NCI-H446 treated with DMSO at 0.1 percent for 48 hours (cell line): ENCODE measurements at places on chromosomes 11 and 22.

GRCh38 chr11:134557571-134558257, 145.7 kb upstream of the B3GAT1 start:
- DNase-seq, result no peak

DNA sequence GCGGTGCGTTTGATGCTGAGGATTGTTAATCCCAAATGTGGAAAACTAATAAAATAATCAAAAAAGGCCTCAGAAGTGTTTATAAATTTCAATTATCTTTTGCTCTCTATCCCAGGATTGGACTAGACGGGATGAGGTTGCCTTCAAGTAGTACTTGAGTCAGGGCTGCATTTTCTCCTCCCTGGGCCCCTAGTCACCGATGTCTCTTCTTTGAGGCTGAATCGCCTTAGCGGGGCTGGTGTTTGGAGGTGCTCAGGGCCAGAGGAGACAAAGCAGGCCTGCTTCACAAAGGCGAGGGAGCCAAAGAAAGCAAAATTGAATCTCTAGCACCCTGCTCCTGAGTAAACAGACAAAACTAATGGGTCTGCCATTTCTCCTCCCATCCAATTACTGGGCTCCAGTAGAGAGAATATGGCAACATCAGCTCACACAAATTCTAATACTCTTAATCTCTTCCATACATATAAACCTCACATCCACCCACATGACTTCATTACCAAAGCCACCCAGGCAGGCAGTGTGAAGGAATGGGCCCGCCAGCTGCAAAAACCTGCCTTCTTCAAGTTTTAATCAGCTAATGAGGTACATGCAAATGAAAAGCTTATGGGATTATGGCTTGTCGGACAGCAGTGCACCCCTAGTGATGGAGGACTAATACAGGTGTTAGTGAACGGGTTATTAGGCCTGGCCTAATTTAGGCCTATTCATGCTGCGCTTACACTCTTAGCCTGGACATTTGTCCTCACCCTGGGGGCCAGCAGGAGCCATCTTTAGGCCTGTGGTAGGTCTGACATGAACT, 52.7 kb upstream of the HTATIP2 start:
- no peak for DNase-seq

DNA sequence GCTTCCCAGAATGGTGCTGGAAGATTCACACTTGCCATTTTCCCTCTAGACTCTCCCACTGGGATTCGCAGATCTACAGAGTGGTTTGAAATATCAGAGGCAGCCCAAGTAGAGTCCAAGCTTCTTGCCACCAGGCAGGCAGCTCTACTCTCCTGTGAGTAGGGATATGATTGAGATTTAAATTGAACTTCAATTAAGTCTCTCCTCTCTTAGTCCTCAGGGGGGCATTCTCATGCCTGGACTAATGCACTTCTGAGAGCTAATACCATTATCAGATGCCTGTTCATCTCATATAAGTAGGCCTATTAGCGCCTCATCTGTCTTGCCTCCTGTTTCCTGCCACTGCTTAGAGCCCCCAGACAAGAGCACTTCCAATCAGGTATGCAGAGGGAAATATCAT, 25.5 kb upstream of the AMPD3 start:
- DNase-seq, result no peak

DNA sequence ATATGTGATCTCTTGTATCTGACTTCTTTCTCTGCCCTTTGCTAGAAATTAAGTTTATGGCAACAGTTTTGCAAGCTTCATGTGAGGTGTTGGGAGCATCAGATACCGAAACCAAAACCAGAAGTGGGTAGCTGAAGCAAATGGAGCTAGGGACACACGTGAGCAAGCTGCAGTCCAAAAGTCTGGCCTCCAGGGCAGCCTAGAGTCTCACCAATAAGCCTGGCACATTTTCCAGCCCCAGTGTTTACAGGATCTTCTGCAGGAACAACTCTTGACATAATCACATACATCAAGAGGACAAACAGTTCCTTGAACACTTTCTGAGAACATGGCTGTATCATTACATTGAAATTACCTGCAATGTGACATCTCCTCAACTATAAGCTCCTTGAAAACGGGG, 114.1 kb downstream of the LARGE1 start:
- no peak for DNase-seq

DNA sequence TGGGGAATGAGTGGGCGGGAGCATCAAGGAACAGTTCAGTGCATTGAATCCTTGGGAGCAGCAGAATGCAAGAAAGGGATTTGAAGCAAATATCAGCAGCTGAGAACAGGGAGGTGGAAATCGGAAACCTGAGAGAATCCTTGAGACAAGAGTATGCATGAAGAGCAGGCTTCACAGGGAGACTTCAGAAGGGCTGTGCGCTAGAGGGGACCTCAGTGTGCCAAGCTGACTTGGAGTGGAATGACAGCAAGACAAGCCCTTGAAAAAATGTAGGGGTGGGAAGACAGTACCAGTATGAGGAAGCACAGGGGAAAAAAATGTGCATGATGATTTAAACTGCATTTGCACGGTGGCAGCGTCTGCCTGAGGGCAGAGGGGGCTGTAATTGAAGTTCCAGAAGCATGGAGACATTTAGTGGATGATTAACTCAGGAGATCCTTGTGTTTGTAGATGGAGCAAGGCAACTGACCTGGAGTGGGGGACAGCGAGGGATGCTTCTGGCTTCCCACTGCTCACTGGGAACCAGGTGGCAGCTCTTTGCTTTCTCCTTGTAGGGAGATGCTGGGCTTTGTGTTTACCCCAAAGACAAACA, 204.9 kb upstream of the PLET1 start:
- no peak for DNase-seq

- no peak for DNase-seq
These were observed 42.0 kb upstream of the TTC36 start for GRCh38 chr11:118485273-118485672.

GRCh38 chr11:124657904-124658303, 15.6 kb downstream of the SIAE start:
- DNase-seq, result no peak

GRCh38 chr11:93729129-93729616, 12.1 kb downstream of the TAF1D start:
- no peak for DNase-seq

DNA sequence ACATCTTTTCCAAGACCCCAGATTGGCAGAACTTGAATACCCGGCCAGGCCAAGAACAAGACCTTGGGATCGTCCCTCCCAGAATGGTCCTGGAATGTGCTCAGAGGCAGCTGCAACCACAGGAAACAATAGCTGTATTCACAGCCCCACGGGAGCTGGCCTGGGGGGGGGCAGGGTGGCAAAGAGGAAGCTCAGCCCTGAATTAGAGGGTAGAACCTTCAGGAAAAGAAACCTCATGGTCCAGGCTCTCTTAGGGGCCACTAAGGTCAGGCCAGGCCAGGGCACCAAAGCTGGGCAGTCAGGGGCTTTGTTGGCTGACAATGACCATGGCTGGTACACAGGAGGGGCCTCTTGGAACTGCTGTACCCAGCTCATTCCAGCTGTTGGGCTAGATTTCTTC, 17.3 kb downstream of the RPL27A start:
- no peak for DNase-seq

DNA sequence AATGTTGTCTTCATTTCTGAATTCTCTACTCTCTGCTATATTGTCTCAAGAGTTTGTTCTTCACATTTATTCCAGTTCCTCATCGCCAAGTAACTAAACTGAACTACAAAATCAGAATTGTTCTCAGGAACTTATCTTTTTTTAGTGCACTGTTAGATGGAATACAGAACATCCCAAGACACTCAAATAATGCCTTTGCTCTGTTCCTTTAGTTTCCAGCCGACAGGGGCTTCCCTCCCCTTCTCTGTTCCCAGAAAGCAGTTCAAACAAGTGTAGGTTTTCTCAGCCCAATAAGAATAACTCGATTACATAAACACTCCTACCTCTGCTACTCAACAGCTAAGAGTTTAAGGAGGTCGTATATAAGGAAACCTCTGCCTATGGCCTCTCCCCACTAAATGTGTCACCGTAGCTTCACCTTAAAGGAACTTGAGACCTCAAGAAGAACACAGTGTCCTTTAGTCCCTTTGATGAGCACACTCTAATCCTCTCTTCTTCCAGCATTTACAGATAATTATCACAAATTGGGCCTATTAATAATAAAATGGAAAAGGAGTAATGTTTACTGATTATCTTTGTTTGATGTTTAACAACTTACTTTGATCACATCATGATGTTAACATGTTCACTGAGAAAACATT, 6.9 kb downstream of the POU2AF3 start:
- peak; percentile 79 for DNase-seq

DNA sequence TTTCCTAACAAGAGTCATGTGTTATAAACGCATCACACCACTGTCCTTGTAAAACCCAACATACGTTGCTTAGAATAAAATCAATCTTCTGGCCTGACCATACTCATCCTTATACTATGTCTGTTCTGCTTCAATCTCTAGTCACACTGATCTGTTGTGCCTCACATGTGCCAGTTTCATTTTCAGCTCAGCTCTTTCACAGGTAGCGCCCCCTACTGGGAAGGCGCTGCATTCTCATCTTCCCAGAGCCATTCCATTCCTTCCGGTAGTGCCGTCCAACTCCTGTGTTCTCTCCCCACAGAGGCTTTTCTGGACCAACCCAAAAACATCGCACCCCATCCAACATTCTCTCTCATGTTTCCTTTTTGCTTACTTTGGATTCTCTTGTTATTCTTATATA, 22.2 kb downstream of the CASP5 start:
- DNase-seq, result no peak

- DNase-seq, result no peak
These were observed 1.9 kb downstream of the NEAT1 start for GRCh38 chr11:65424205-65425104.
